ENCODE measurements at places on chromosomes 2 and 18.

GRCh38 chr2:5921081-5921642 lies 229.0 kb downstream of the SOX11 start:
- no peak for DNase-seq

DNA sequence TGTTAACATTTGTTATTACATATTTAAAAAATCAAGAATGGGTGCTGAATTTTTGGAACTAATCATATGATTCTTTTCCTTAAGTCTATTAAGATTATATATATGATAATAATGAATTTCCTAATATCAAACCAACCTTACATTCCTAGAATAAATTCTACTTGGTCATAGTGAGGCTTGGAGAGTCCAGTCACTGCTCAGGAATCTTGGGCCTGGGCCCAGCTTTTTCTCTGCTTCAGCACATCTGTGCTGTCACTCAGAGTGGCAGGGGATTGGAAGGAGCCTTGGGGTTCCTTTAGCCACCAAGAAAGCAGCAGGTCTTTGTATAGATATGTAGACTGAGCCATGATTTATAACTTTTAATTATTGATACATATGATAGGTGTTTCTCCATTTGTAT lies 19.9 kb upstream of the ZAP70 start:
- peak; percentile 37 for DNase-seq

DNA sequence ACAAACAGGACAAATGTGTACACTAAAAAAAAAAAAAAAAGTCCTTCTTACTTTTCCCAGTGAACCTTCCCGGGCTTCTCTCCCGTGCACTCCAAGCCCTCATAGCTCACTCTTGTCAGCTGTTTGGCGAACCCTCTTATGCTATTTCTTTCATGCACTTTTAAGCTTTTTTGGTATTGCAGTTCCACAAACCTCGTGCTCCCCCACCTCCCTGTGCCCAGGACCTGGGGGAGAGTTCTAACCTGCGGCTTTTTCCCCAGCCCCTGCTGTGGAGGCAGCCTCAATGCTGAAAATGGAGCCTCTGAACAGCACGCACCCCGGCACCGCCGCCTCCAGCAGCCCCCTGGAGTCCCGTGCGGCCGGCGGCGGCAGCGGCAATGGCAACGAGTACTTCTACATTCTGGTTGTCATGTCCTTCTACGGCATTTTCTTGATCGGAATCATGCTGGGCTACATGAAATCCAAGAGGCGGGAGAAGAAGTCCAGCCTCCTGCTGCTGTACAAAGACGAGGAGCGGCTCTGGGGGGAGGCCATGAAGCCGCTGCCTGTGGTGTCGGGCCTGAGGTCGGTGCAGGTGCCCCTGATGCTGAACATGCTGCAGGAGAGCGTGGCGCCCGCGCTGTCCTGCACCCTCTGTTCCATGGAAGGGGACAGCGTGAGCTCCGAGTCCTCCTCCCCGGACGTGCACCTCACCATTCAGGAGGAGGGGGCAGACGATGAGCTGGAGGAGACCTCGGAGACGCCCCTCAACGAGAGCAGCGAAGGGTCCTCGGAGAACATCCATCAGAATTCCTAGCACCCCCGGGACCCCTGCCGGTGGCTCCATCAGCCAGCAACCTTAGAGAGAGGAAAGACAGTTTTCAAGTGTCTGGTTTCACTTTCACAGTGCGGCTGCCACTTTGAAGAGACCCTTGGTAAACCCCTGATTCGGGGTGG lies 826 bp downstream of the KCNE4 start:
- DNase-seq: no peak

DNA sequence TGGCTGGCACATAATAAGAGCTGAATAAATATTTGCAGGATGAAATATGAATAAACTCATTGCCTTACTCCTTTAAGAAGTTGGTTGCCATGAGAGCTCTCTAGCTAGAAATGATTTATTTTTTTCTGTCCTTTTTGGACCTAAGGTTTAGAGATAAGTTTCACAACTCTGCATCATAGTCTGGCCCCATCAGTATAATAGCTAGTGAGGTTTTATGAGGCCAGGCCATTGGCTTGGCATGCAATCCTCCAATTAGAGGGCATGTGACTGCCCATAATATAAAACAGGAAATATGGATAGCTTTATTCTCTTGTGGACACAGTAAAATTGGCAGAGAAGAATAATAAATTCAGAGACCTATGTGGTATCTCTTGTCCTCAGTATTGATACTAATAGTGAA lies 26.2 kb upstream of the INSIG2 start:
- DNase-seq: no peak

DNA sequence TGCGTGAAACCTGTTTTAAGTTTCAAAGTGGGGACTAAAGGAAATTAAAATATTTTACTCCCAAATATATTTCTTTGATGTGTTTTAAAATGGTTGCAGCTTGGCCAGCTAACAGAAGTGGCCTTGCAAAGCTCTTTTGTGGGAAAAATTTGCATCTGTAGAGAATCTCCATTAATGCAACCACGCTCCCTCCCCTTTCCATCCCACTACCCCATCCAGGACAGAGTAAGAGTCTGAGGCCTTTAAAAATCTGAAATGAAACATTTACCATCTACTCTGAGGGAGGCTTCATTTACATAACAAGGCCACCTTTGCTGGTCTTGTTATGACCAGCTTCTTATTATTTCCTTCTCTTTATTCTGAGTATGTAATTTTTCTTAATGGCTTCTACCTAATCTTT lies 63.5 kb downstream of the STAT4 start:
- DNase-seq: no peak

DNA sequence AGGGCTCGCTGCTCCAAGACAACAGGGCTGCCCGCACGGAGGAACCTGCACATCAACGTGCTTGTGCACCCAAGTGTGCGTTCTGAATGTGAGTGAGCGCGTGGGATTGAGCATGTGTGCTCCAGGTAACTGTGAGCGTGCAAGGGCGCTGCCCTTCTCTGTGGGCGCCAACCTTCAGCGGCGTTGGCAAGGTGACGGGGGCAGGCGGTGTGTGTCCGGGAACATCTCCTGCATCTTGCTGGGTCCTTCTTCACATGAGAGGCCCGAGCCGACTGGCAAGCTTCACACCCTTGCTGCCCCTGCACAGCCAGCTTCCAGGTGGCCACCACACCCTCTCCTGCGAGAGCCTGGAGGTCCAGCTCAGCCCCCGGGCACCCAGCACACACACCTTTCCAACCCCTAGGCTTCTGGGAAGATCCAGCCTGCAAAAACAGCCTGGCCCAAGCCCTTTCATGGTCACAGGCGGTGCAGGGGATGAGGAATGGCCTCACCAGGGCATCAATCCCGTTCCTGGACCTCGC lies 220.9 kb downstream of the HDAC4 start:
- DNase-seq: no peak

- DNase-seq: no peak
Observed at GRCh38 chr2:224930990-224931389, 111.3 kb downstream of the DOCK10 start.

GRCh38 chr2:16202266-16203020 lies 262.1 kb downstream of the MYCN start:
- DNase-seq: no peak

- DNase-seq: peak; percentile 69
Observed at GRCh38 chr2:23596316-23596885, 211.4 kb downstream of the KLHL29 start.

DNA sequence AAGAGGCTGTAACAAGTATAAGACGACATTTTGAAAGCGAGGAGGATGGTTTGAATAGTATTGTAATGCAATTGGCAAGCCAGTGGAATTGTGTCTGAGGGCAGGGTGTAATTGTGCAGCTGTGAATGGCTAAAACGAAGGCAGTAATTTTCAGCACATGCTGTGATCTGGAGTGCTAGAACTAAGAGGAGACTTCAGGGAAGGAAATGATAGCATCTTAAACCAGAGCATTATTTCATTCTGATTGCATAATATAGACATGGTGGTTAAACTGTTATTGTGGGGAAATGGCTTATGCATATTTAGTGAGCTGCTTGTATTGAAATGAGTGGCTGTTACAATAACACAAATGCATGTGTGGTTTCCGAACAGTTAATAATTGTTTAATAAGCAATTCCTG lies 36.3 kb downstream of the THSD7B start:
- DNase-seq: no peak

DNA sequence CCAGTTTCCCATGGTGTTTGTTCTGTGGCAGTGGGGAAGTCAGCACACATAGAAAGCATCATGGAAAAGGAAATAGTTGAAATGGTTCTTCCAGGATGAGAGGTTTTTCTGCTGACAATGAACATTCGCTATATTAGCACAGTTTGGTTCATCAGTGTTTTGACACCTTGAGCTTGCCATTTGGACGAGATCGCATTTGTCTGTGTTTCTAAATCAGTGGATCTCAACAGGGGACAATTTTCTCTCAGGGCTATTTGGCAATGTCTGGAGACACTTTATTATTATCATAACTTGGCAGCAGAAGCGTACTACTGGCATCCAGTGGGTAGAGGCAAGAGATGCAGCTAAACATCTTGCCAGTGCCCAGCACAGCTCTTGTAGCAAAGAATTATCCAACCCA lies 74.6 kb downstream of the CD8B2 start:
- DNase-seq: no peak

- no peak for DNase-seq
Observed at GRCh38 chr2:3872451-3872850, 169.1 kb downstream of the DCDC2C start.

DNA sequence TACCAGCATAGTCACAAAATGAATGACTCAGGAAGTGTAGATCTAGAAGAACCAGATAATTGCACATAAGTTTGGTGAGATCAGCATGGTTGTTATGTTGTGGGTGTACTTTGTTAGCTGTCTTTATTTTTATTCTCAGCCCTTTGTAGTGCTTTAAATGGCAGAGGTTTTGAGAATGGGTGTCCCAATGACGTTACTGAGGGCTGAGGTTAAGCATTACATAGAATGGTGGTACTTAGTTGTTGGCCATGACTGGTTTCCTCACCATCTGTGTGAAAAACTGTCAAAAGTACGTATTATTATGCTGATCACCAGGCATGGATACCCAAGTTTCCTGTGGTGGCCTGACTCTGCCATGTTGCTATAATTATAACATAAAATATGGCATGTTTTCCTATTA lies 165.8 kb downstream of the UBE2E3 start:
- no peak for DNase-seq

DNA sequence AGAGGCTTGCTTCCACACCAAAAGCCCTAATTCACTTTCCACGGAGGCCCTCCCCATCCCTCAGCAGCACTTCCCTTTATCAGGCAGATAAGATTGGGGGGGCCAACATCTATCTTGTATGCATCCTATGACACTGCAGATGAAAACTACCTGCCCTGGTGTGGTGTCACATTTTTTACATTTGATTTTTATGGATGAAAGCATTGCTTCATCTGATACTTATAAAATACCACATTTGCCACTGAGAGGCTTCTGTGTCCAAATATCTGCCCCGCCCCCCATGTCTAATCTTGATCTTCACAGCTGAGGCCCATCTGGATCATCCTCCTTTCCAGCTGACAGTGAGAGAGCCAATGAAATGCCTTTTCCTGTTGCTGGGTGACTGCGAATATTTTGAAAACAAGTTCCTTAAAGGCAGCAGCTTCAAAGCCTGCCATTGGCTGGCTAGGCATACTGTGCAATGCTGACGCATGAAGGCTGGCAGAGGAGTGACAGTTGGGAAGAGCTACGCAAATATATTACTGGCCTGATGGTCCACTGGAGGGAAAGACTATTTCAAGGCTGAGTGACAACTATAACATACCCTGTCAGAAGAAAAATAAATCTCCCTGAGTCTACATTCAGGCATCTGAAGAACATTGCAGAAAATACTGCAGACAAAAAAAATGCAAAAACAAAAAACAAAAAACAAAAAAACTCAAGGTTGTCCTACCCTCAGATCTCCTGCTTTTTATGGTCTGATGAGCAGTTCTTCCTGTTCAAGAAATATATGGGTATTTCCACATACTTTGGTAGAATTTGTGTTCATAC lies 318.7 kb downstream of the PDE11A start:
- peak; percentile 74 for DNase-seq

- no peak for DNase-seq
Observed at GRCh38 chr2:216410550-216410949, 1.7 kb upstream of the SMARCAL1 start.

DNA sequence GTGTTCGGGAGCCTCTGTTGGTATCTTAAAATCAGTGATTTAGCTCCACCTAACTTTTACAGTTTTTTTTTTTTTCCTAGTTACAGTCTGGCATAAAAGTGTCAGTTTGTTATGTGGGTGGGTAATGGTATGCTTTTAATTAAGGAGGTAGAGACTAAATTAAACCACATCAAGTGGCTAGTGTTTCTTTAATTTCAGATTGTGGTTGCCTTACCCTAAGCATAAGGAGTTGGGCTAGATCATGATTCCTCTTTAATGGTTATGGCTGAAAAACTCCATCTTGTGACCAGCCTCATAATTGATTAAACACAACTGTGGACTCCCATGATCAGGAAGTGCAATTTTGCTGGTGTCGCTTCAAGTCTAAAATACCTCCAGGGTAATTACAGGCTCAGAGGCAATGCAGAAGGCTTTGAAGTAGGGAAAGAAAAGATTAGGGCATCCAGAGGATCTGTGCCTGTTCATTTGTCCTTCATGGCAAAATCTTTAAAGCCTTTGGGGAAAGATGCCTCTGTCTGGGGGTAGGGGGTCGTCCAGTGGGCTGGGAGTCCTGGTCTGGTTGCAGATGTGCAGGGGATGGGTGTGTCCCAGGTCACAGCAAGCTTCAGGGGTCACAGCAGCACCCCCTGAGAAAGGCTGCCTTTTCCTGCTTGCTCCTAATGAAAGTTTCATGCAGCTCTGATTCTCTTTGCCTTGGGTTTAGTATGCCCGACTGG lies 579.2 kb downstream of the BCL11A start:
- no peak for DNase-seq

- DNase-seq: no peak
Observed at GRCh38 chr2:144424559-144425240, 95.2 kb downstream of the ZEB2 start.

GRCh38 chr2:142714600-142714999 lies 162.9 kb upstream of the KYNU start:
- no peak for DNase-seq

- DNase-seq: peak; percentile 1
Observed at GRCh38 chr18:30358555-30358954, 684.0 kb downstream of the DSC3 start.

DNA sequence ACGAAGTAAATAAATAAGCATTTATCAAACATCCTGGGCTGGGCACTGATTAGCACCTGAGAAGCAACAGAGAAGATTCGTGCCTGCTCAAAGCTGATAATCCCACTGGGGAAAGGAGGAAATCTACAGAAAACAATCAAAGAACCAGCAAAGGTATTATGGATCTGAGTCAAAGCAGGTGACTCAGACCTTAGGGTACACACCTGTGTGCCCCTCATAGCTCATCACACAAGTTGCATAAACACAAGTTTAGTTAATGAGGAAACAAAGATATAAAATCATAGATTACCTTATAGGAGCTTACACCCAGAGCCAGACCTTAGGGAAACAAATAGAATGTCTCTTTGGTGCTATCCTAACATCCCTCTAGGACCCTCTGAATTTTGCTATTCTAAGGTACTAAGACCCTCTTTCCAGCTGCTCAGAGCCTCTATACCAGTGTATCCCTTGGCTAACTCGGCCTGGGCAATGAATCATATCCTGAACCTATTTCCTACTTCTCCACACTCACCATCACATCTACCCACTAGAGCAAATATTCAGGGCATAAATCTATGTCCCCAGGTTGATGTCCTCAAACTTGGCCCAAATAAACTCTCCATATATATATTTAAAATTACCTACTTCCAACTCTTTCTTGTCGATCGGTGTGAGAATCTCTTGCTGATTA lies 19.3 kb upstream of the CTIF start:
- no peak for DNase-seq

All from fibroblast of skin of back (primary cell).